AG09319 (cell line): ENCODE measurements at places on chromosomes 5 and 9.
A peak's percentile ranks its signal among the peaks of the same experiment; 100 is the strongest.

DNA sequence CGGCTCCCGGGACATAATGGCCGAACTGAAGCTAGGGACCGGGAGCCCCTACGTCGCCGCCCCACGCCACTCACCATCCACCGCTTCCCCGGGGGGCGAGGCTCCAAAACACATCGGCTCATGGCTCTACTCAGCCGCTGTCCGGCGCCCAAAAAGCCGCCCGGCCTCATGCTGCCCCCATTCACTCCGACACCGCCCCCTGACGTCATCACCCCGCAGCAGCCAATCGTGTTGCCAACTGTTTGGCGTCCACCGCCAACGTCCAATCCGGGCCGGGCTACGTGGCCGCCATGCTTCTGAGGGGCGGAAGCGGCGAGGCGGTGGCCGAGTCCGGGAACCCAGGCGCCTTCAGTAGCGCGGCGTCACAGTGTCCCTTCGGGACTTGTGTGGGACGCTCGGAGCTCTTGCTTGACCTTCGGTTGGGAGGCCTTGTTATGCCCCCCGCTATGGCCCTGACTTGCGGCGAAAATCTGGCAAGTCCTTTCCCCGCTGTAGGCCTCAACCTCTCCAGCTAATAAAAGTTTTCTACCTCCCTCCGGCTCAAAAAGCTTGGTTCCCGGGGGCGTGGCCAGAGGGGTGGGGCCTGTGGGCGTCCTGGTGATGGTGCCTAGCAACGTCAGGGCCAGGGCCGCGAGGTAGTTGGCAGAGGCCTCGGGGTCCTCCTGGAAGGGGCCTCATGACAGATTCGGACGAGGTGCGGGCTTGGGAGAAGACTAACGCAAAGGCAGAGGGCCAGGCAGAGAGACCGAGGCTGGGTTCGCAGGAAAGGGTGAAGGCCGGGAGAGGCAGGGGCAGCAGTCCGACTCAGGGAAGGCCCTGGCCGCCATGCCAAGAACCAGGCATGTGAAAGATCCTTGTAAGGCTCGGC, at the start of the genes PTRH1 and TTC16:
PTRH1 (minus strand) TSS at position 194 of the 868 bp plus-strand sequence; CDS start at position 170, 24 bp downstream.
TTC16 (plus strand) TSS at position 610 of the 868 bp plus-strand sequence; CDS start at position 677, 67 bp downstream.
- DNase-seq, result peak; percentile 80

DNA sequence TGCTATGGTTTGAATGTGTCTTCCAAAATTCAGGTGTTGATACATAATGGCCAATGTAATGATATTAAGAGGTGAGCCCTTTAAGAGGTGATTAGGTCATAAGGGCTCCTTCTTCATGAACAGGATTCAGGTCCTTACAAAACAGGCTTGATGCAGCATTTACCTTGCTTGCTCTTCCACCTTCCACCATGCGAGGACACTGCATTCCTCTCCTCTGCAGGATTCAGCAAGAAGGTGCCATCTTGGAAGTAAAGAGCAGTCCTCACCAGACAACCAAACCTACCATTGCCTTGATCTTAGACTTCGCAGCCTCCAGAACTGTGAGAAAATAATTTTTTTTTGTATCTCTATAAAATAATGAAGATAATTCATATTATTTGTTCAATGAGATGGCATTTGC, 314.0 kb upstream of the SMARCA2 start:
- DNase-seq, result no peak

GRCh38 chr9:22307013-22307711, 139.5 kb upstream of the DMRTA1 start:
- peak; percentile 12 for DNase-seq

- DNase-seq, result no peak
These were observed 5.9 kb downstream of the ABCA2 start for GRCh38 chr9:137021979-137022661.

DNA sequence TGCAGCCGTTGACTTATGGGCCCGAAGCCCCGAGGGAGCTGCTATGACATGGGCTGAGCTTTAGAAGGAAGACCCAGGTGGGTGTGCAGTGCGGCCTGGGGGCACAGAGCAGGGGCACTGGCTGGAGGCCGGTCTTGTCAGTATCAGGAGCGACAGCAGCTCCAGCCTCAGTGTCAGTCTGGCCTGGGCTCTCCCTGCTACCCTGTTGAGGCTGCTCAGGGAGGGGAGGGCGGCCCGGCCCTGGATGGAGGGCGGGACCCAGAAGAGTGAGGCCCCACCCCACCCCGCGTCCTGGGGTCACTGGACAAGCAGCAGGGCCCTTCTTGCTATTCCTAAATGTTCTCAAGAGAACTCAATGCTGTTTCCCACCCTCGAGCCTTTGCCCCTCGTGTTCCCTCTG, 18.0 kb downstream of the GFI1B start:
- DNase-seq, result no peak

GRCh38 chr5:168426007-168426863, 60.0 kb upstream of the RARS1 start:
- DNase-seq, result no peak

DNA sequence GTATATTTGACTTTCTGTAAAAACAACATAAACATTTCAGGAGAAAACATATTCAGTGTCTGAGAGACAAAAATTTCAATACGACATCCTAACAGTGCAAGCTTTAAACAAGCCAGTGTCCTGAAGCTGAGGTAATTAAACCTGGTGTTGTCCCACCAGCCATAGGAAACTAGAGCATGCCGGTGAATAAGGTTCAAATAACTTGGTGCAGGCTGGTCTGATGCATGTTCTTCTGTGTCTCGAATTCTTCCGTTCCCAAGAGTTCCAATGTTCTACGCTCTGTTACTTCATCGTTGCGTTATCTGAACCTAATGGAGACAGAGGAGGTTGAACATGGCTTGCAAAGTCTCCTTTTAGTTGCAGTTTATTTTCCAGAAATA, 48.9 kb downstream of the ADAMTS16 start:
- no peak for DNase-seq

GRCh38 chr5:1321576-1321975, 23.3 kb downstream of the CLPTM1L start:
- DNase-seq, result no peak

GRCh38 chr5:13189532-13189931, 755.0 kb downstream of the DNAH5 start:
- DNase-seq, result no peak

GRCh38 chr9:81411961-81412360, 277.4 kb downstream of the TLE1 start:
- no peak for DNase-seq

GRCh38 chr5:131193106-131193505, 22.4 kb downstream of the LYRM7 start:
- DNase-seq, result no peak

DNA sequence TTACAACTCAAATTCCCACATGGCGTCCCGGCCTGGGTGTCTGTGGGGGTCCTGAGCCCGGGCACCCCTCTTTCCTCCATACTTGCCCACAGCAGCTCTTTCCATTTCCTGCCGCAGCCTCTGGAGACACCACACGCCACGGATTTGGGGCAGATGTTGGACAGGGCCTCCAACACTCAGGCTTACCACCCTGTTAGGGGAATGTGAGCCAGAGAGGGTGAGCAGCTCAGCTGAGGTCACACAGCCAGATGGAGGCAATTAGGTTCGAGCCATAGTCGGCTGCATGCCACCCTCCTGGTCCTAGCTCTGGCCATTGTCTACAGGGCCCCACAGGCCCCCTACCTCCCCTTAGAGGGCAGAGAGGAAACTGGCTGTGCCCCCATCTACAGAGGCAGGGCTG, 75.6 kb upstream of the STXBP1 start:
- DNase-seq, result no peak

DNA sequence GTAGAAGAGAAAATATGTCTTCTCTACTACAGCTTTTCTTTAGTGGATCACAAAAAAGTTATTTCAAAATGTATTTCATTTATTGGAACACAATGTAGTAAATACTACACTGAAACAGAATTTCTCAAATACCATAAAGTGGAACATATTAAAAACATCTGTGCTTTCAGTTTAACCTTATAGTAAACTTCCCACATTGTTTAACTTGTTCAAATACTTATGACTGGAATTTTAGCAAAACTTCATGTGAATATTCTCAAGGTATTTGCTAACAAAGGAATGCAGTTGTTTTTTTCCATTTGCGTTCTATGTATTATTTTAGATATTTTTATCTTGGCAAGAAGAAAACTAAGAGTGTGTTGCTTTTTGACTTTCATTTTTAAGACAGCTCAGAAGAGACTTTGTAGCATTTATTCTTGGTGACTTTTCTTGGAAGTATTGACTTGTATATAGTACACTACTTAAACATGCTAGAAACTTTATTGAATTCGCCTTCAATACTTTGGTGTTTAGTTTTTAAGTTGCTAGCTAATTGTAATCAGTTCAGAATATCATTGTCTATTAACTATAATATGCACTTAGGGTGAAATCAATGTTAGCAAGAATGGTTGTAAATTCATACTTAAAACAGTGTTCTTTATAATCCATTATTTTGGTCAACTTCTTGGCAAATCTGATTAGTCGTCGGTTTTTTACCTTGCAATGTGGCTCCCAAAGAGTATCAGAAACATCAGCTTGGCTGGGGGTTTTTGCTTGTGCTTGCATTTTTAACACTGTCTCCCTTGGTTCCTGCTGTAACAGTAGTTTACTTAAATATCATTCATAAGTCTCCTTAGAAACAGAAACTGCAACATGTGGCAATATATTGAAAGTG, 5.0 kb upstream of the RHOBTB3 start:
- DNase-seq, result peak; percentile 43

DNA sequence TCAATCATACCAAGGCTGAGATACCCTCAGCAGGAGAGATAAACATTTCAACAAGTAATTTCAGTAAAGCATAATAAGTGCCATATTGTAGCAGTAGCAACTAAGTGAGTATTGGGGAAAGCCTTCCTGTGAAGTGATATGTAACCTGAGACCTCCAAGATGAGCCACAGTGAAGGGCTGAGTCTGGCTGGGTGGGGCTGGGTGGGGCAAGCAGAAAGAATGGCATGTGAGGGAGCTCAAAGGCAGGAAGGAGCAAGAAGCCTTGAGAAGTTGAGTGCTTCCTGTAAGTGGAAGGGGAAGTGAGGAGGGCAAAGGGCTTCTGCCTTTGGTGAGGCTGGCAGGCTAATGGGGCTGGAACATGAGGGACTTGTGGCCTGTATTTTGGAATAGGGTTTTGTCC, 19.7 kb upstream of the ASTN2 start:
- DNase-seq, result no peak

- no peak for DNase-seq
These were observed 186.7 kb upstream of the TBC1D2 start for GRCh38 chr9:98442114-98442513.

GRCh38 chr9:77133011-77133410, 44.3 kb upstream of the VPS13A start:
- no peak for DNase-seq

DNA sequence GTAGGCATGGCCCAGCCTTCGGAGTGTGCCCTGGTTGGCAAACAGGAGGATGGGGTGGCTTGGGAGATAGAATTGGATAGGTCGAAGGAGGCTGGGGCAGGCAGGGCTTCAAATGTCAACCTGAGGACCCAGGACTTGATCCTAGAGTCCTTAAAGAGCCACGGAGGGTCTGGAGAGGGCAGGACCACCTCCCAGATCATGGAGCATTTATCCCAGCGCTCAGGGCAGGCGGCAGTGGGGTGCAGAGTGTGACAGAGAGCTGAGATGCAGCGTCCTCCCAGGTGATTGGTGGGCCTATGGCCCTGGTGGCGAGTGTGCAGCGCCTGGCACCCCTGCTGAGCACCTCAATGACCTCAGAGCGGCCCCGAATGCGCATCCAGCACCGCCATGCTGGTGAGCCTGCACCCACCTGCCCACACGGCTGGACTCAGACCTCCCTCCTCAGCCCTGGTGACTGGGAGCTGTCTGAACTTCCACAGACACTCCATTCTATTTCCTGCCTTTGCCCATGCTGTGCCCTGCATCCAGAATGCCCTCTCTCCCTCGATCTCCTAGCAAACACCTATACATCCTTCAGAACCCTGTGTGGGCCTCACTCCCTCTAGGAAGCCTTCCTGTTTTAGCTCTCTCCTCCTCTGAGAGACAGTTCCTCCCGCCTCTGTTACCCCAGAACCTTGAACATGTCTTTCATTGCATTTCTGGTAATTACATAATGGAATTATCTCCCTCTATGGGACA, 6.3 kb downstream of the ADGRD2 start:
- no peak for DNase-seq

DNA sequence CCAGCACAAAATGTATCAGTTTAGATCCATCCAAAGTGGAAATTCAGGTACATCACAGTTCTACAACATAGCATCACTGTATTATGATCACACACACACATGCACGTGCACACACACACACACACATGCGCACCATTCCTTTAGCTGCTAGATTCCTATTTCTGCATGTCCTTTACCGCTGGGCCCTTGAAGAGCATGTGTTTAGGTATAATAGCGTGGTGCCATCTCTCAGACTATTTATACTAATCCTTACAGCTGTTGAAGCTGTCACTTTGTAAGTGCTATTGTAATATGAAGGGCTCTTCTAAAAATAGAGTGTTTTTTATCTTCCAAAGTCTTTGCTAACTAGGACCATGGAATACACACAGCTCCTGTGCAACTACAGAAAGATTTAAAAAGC, 308.8 kb upstream of the TRPC7 start:
- no peak for DNase-seq

GRCh38 chr5:135533334-135533733, 2.4 kb downstream of the NEUROG1 start:
- DNase-seq, result no peak

- DNase-seq, result no peak
These were observed 1683.2 kb downstream of the MAT2B start for GRCh38 chr5:165188556-165189175.

GRCh38 chr9:127021664-127022363, 100.6 kb downstream of the ANGPTL2 start:
- DNase-seq, result peak; percentile 99

DNA sequence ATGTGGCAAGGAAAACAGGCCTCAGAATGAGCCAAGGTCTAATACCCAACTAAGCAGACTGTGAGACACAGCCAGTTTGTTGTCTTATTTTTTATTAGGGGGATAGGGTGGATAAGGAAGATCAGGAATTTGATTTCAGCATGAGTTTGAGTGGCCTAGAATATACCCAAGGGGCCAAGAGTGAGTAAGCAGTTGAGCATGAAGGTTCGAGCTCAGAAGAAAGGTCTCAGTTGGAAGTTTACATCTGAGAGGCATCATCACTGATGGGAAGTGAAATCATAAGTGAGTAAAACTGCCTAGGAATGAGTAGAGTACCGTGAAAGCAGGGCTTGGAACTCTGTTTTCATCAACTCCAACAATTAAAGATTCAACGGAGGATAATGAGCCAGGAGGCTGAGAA, 12.6 kb downstream of the PSMD5 start:
- DNase-seq, result no peak

- no peak for DNase-seq
These were observed 17.0 kb downstream of the SWI5 start for GRCh38 chr9:128293091-128293490.

DNA sequence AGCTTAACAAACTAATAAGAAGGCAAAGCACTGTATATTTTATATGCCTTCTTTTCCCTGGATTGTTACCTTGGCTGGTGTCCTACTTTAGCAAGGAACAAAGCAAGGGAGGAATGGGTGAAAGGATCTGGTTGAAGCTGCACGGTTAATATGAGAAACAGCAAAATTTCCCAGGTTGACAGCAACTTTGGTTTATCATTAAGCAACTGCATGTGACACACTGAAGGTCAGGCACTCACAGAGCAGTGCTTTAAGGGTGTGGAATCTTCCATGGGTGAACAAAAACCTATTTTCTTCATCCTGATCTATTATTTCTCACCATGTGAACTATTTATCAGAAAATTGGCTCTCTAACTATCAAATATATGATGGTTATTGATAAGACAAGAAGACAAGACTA, 109.0 kb upstream of the ATP10B start:
- no peak for DNase-seq
